Stimulated activated memory B cell treated with anti-CD40 and anti-IgM and Interleukin-4, amounts not matched to agents 10 μg/mL and 1 μg/mL and 100 μg/mL, for 72 hours (primary cell): ENCODE measurements at places on chromosomes 6 and 20.

DNA sequence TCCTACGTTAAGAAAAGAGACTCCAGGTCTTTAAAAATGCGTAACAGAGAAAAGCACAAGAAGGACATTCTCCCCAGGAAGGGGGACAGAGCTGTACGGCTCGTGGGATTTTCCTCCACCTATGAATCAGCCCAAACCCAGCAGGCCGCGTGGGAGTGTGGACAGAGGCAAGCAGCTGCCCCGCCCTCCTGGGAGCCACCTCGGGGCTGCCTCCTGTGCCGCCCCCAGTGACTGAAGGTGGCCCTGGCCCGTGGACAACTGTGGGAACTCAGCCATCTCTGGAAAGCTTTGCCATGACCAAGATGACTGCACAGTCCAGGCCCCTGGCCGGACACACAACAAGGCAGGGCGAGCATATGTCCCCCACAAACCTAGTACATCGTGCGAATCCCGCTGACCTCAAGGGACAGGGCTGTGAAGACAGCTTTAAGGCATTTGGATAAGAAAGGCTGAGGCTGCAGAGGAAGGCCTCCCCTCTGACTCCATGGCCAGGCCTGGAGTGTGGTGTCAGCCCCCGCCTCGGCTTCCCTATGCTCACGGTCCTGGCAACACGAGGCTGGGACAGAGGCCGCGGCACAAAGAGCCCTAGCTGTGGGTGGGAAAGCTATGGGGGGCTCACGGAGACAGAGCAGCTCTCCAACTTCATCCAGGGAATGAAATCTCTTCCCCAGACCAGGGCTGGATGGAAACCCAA lies 26.9 kb downstream of the PXDC1 start:
- peaks cover 71% of the 10 kb centered on the region for H3K36me3 ChIP-seq
- no peak overlapping the region for H3K27ac ChIP-seq
- no peaks in the 10 kb centered on the region for H3K27me3 ChIP-seq
- peaks cover 5% of the 10 kb centered on the region for H3K4me1 ChIP-seq

- no peak overlapping the region for H3K27ac ChIP-seq
- no peak for ATAC-seq
- no peak overlapping the region for H3K4me3 ChIP-seq
- H3K36me3 ChIP-seq = peaks cover 27% of the 10 kb centered on the region
These were observed 124.1 kb downstream of the PHF3 start for GRCh38 chr6:63759605-63760105.

DNA sequence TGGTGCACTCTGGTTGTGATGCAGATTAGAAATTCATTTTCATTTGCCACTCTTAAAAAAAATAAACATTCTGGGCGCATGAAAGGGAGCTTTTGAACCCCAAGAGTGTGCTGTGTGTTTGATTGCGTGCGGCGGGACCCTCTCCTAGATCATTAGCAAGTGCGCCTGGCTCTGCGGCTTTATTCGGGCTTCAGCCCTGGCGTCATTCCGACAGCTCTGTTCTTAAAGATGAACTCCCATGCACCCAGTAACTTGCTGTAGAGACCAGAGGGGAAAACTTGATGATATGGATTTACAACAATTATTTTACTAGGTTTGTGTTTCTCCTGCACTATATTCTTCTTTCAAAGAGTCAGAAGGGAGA lies 48.9 kb upstream of the ARMC2 start:
- H3K27me3 ChIP-seq = peaks cover 15% of the 10 kb centered on the region
- no peak for ATAC-seq
- no peaks in the 10 kb centered on the region for H3K36me3 ChIP-seq
- no peak overlapping the region for H3K27ac ChIP-seq

- H3K36me3 ChIP-seq = peaks cover 51% of the 10 kb centered on the region
- no peaks in the 10 kb centered on the region for H3K27me3 ChIP-seq
- no peak for ATAC-seq
These were observed 29.3 kb downstream of the DNAAF9 start for GRCh38 chr20:3378138-3378537.

GRCh38 chr6:144581812-144582537 lies 296.8 kb downstream of the UTRN start:
- H3K4me3 ChIP-seq = no peak overlapping the region
- no peak overlapping the region for H3K27ac ChIP-seq
- H3K27me3 ChIP-seq = no peaks in the 10 kb centered on the region
- peaks cover 21% of the 10 kb centered on the region for H3K36me3 ChIP-seq

GRCh38 chr6:33960345-33961313 lies 156.8 kb upstream of the MLN start:
- no peak overlapping the region for H3K4me3 ChIP-seq
- H3K27me3 ChIP-seq = peaks cover 70% of the 10 kb centered on the region
- no peak overlapping the region for H3K27ac ChIP-seq
- H3K36me3 ChIP-seq = no peaks in the 10 kb centered on the region

DNA sequence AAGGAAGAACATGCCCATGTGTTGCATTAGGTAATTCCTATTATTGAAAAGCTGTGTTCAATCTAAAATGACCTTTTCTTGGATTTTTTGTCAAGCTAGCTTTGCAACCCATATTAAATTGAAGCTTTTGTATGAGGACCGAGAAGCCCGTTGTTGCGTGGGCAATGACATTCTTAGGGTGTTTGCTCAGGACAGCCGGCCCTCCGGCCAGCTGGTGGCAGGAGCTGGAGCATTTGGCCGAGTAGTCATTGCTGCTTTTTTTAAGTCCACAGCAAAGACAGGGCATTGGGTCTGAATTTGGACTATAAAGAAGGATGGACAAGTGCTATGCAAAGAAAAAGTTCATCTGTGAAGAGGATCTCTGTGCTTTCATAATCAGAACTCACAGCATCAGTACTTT lies 365.8 kb downstream of the SAMD5 start:
- H3K27me3 ChIP-seq = no peaks in the 10 kb centered on the region
- H3K4me1 ChIP-seq = no peaks in the 10 kb centered on the region
- H3K4me3 ChIP-seq = no peak overlapping the region

DNA sequence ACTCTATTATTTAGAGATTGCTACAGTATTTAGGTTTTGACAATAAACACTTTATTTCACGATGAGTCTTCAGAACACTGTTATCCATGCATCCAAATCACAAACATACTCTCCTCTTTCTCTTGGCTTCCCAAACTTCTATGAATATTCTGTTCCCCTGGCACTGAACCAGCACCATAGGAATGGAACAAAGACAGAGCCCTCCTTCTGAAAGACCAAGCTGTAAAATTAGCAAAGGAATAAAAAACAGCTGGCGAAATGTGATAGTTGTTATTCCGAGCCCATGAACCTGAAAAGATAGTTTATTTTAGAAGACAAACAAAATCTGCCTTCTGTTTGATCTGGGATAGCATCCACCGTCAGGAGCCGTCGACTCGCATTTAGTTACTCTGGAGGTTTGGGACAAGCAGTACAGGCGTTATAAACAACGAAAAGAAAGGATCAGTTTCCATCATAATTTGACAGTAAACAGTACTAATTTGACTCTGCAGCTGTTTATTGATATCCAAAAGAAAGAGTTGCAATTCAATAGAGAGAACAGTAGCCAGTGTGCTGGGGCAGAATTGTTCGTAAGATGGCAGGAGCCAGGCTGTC lies 161.4 kb downstream of the CLIC5 start:
- no peaks in the 10 kb centered on the region for H3K36me3 ChIP-seq
- H3K27me3 ChIP-seq = no peaks in the 10 kb centered on the region
- no peak overlapping the region for H3K27ac ChIP-seq
- ATAC-seq = no peak
- no peak overlapping the region for H3K4me3 ChIP-seq

DNA sequence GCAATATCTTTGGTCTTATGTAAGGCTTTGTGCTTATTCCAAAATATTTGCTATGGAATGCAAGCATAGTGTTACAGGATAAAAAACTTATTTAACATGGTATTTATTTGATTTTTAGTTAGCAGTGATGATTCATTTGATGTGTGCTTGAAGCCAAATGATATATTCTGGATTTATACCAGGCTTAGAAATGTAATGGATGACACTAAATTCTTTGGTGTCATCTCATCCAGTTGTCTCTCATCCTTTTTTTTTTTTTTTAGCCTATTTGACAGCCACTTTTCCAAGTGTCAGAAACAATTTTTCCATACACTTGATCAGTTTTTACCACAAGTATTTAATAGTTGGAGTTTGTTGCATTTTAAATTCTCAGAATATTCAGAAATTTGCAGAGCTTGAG lies 515.3 kb downstream of the CDKAL1 start:
- no peaks in the 10 kb centered on the region for H3K4me1 ChIP-seq
- no peaks in the 10 kb centered on the region for H3K27me3 ChIP-seq
- ATAC-seq = no peak
- H3K36me3 ChIP-seq = peaks cover 32% of the 10 kb centered on the region
- no peak overlapping the region for H3K4me3 ChIP-seq

- no peaks in the 10 kb centered on the region for H3K36me3 ChIP-seq
- no peaks in the 10 kb centered on the region for H3K4me1 ChIP-seq
- H3K27me3 ChIP-seq = no peaks in the 10 kb centered on the region
- no peak overlapping the region for H3K4me3 ChIP-seq
These were observed 322.5 kb downstream of the HACE1 start for GRCh38 chr6:104537180-104537579.

GRCh38 chr6:85464722-85465150 lies 14.9 kb downstream of the NT5E start:
- no peak for ATAC-seq
- H3K27ac ChIP-seq = peak overlapping the region; percentile 10
- no peak overlapping the region for H3K4me3 ChIP-seq
- peaks cover 66% of the 10 kb centered on the region for H3K4me1 ChIP-seq
- H3K36me3 ChIP-seq = no peaks in the 10 kb centered on the region

- ATAC-seq = no peak
- no peaks in the 10 kb centered on the region for H3K4me1 ChIP-seq
- no peaks in the 10 kb centered on the region for H3K36me3 ChIP-seq
- H3K27me3 ChIP-seq = no peaks in the 10 kb centered on the region
- no peak overlapping the region for H3K27ac ChIP-seq
These were observed 238.1 kb upstream of the IRAK1BP1 start for GRCh38 chr6:78629154-78629721.

- no peak overlapping the region for H3K4me3 ChIP-seq
- no peak for ATAC-seq
- peaks cover 24% of the 10 kb centered on the region for H3K4me1 ChIP-seq
- peaks cover 45% of the 10 kb centered on the region for H3K27me3 ChIP-seq
- H3K27ac ChIP-seq = no peak overlapping the region
- H3K36me3 ChIP-seq = no peaks in the 10 kb centered on the region
These were observed 1.9 kb upstream of the LZTS3 start for GRCh38 chr20:3175270-3175669.

DNA sequence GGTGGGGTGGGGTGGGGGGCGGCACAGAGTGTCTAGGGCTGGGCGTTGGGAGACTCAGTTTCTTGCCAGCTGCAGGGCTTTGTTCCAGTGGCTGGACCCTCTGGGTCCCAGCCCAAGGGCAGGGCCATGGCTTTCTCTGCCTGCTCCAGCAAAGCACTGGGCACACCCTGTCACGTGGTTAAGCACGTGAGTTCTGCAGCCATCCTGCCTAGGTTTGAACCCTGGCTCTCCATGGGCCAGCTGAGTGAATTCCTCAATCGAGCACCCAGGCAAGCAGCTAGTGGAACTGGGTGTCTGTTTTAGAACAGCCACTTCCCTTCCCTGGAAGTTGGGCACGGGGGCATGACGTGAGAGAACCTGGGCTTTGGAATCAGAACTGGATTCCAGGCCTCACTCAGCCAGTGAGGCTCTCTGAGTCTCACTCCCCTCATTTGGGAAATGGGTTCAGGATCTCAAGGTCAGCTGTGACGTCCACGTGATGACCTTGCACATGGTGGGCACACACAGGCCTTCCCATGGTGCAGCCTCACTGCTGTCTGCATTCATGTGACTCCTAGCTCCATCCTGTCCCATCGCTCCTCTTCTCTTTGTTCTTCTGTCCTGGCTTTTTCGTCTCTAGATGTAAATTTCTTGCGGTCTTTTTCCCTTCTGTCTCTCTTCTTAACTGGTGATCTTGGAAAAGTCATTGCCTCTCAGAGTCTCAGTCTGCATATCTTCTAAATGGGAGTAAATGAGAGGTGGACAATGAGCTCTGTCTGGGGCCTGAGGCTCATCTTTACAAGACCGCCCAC lies 45.9 kb downstream of the NOL4L start:
- ATAC-seq = no peak
- peak overlapping the region; percentile 12 for H3K4me3 ChIP-seq
- H3K4me1 ChIP-seq = peaks cover 56% of the 10 kb centered on the region
- H3K36me3 ChIP-seq = no peaks in the 10 kb centered on the region
- H3K27me3 ChIP-seq = no peaks in the 10 kb centered on the region

- no peak overlapping the region for H3K27ac ChIP-seq
- no peaks in the 10 kb centered on the region for H3K4me1 ChIP-seq
- H3K27me3 ChIP-seq = peaks cover 33% of the 10 kb centered on the region
- H3K36me3 ChIP-seq = no peaks in the 10 kb centered on the region
- ATAC-seq = no peak
- no peak overlapping the region for H3K4me3 ChIP-seq
These were observed 32.4 kb upstream of the TPBG start for GRCh38 chr6:82331031-82331773.

DNA sequence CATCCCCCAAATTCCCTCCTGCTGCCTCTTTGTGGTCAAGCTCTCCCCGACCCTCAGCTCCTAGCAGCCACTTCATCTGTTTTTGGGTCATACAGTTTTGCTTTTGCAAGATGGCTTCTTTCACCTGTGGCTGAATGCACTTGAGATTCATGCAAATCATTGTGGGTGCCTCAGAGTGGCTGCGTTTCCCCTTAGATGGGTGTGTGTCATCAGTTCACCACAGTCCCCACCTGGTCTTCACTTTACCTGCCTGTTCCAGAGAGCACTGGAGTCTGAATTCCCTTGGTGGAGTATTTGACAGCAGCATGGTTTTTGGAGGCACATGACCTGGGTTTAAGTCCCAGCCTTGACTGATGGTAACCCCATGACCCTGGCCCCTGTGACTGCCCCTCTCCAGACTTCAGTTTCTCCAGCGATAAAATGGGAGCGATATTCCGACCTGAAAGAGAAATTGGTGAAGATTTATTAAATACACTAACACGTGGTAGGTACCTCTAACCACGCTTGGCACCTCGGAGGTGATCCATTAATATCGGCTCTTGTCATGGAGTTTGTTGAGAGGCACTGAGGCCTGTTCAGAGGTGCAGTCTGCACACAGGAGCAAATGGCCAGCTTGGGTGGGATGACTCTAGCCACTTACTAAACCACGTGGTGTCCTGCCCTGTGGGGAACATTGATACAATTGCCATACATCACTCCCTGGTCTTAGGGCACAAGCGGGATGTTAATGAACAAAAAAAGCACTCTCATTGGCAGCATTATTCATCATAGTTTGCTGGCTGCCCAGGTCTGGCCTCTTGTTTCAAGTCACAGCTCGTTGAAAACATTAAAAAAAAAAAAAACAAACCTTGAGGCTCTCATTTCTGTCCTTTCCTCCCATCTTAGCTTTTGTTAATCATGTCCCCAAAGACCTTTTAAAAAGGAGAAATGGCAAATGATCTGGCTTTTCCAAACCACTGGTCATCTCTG lies 167.2 kb upstream of the KCNG1 start:
- H3K27ac ChIP-seq = no peak overlapping the region
- H3K36me3 ChIP-seq = no peaks in the 10 kb centered on the region
- H3K27me3 ChIP-seq = peaks cover 35% of the 10 kb centered on the region
- peaks cover 8% of the 10 kb centered on the region for H3K4me1 ChIP-seq
- peak; percentile 56 for ATAC-seq
- H3K4me3 ChIP-seq = no peak overlapping the region
